ENCODE measurements at places on chromosomes 13 and 19.

DNA sequence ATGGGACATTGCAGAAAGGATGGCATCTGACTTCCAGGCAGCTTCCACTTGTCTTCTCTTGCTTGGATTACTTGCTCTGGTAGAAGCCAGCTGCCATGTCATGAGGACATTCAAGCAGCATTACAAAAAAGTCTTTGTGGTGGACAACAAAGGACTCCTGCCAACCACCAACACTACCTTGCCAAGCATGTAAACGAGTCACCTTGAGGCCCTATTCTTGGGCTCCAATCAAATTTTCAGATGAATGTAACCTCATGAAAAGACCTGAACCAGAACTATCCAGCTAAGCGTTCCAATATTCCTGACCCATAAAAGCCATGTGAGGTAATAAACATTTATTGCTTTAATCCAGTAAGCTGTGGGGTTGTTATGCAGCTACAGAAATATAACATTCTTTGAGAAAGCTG lies 12.5 kb downstream of the PROSER1 start:
- no peak for DNase-seq

GRCh38 chr19:9183000-9183399 lies 4.2 kb downstream of the OR7D2 start:
- no peak for DNase-seq

GRCh38 chr19:41871573-41872383 lies 5.3 kb upstream of the CD79A start:
- DNase-seq, result no peak

GRCh38 chr19:34380639-34381241 lies 15.7 kb downstream of the GPI start:
- DNase-seq, result no peak

DNA sequence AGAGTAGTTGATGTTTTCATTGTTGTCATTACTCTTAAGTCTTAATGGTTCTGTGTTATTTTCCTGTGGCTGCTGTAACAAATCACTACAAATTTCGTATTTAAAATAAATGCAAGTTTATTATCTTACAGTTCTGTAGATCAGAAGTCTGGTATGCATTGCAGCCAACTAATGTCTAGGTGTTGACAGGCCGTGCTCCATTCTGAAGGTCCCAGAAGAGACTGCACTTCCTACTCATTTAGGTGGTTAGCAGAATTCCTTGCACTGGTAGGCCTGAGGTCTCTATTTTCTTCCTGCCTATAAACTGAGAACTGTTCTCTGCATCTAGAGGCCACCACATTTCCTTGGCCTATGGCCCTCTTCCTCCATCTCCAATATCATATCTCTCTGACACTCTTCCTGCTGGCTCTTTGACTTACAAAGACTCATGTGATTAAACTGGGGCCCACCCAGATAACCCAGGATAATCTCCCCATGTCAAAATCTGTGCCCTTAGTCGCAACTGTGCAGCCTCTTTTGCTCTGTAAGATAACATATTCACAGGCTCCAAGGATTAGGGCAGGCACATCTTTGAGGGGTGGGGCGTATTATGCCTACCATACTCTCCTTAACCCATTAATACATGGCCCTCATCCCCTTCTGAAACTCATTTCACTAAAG lies 468.4 kb downstream of the FOXO1 start:
- DNase-seq, result no peak
